Neural progenitor cell (in vitro differentiated cells): ENCODE measurements at places on chromosomes 12 and 14.

DNA sequence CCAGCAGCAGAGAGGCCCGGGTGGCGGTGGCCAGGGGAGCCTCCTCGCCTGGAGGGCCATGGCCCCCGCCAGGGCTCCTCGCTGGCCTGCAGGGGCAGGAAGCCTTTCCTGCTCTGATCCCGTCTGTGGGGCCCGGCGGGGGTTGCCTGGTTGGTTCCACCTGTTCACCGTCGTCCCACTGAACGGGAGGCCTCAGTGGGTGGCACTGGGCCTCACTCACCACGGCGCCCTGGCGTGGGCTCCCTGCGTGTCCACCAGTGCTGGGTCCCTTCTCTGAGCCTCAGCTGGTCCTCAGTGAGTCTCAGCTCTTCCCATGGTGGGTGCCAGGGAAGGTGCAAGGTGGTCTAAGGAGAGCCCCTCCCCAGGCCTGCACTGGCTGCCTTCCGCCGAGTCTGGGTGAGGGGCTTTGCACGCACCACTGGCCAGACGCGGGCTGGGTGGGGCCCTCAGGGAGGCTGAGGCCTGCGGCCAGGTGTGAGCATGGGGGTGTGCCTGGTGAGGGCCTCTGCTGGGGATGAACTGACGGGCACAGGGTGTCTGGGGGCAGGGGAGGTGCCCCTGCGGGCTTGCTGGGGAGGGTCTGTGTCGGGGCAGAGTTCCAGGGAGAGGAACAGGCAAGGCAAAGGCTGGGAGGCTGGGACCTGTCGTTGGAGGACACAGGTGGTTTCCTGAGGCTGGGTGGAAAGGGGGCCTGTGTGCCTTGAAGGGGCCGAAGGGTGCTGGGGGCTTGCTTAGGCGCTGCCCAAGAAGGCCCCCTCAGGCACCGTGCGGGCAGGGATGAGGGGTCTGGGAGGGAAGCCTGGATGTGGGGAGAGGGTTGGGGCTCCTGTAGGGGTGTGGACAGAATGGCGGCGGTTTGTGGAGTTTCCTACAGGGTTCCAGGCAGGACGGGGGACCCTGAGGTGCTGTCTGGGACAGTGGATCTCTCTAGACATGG, 339.8 kb downstream of the TMEM121 start:
- DNase-seq: no peak

- DNase-seq: no peak
Observed at GRCh38 chr12:131056626-131057025, 102.9 kb downstream of the ADGRD1 start.

- no peak for DNase-seq
Observed at GRCh38 chr14:99752486-99753121, 40.6 kb upstream of the EML1 start.

- DNase-seq: no peak
Observed at GRCh38 chr14:35122696-35123387, 490 bp downstream of the PRORP start.

DNA sequence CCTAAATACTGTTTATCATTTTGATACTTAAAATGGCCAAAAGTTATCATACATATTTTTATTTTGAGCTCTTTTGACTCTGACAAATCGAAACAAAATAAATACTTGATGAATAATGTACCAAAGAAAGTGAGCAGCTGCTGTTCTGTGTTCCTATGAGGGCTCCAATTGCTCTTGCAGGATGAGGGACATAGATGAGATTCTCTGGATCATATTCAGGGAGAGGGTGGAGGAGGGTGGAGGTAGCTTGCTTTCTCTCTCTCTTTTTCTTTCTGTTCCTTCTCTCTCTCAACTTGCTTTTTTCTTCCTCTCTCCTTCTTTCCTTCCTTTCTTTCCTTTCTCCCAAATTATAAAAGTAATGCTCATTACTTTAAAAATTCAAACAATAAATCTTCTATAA, 8.9 kb upstream of the MYH7 start:
- DNase-seq: no peak

DNA sequence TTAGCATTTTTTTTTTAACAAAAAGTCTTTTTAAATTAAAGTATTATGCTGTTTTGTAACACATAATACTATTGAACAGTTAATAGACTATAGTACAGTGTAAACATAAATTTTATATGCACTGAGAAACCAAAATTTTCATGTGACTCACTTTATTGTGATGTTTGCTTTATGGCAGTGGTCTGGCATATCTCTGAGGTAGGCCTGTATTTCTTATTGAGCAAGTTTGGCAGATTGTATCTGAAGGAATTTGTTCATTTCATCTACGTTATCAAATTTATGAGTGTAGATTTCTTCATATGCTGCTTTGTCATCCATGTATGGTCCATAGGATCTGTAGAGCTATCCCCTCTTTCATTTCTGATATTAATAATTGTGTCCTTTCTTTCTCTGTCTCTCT, 78.8 kb upstream of the PDE3A start:
- no peak for DNase-seq

DNA sequence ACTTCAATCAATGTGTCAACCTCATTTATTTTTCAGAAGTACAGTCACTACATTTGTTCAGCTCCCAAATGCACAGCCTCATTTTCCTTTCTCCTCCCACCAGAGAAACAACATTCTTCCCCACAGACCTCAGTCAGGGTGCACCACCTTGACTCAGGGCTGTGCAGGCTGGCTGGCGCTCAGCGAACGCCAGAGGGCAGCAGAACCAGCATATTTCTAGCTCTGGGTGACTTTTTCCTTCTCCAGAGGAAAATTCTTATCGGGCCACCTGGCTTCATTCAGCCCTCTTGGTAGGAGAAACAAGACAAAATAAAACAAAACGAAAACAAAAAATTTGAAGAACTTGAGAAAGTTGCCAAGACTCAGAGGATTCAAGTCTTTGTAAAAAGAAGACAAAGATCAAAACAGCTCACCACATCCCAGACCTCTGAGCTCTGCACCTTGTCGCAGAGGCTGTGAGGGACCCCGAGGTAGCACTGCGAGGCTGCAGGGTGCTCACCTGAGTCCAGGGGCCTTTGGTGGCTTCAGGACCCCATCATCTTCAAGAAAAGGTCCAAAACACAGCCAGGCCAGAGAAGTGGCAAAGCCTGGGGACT, 33.7 kb downstream of the PAH start:
- peak; percentile 70 for DNase-seq

DNA sequence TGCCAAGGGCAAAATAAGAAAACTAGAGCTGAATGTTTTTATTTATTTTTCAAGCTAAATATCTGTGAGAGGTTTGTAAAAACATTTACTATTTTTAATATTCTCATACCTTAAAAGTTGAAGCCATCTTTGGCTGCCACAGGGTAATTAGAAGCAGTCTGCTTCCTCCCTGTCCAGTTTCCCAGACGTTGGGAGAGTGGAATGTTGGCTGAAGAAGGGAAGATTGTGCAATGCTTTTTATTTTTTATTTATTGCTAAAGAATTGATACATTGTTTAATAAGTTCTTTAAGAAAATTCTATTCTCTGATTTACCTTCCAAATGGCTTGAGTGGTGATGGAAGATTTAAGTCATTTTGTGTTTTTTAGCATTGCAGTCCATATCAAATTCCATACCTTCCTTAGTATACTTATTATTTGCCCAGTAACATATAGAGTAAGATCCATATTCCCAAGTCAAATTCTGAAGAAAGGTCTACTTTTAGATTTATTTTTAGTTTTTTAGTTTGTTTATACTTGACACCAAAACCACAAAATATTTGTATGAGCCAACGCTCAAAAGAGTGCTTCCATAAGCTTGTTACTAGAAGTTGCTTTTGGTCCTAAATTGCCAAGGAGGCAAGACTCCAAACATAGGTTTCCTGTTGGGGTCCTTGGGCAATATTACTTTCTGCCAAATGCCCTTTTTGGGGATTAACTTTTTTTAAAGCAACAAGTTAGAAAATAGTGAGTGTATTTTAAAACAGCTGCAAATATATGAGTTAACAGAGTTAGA, 124.0 kb upstream of the CPM start:
- no peak for DNase-seq

GRCh38 chr12:7047306-7047705, 13.2 kb upstream of the C1S start:
- DNase-seq: no peak

DNA sequence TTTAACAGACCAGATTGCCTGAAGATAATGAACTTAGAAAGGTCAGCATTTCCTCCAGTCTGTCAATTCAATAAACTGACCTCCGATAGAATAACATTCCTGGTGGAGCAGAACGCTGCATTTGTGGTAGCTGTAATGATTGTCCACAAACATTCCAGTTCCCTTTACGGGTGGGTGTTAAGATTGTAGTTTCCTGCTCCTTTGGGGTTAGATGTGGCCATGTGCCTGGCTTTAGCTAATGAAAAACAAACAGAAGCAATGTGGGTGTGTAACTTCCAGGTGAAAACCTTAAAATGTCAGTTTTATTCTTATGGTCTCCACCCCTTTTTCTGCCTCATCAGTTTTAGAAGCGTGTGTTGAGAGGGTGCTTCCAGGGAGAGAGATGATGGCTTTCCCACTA, 217.3 kb upstream of the CRY1 start:
- DNase-seq: no peak
